Activated naive CD8-positive, alpha-beta T cell treated with anti-CD3 and anti-CD28 coated beads, Interleukin-2, amount 10 ng/mL, durations not matched to agents 7 days and 5 days (primary cell): ENCODE measurements at places on chromosomes 3 and 15. TPM values are rescaled to one million over a fixed set of nuclear protein-coding genes. Genes with fewer than 3 reads are reported as not detected.

The PRKAR2A gene
- 37.6 TPM for total RNA-seq

- DNase-seq = no peak
These were observed 40.2 kb upstream of the OSTN start for GRCh38 chr3:191158815-191159214.

DNA sequence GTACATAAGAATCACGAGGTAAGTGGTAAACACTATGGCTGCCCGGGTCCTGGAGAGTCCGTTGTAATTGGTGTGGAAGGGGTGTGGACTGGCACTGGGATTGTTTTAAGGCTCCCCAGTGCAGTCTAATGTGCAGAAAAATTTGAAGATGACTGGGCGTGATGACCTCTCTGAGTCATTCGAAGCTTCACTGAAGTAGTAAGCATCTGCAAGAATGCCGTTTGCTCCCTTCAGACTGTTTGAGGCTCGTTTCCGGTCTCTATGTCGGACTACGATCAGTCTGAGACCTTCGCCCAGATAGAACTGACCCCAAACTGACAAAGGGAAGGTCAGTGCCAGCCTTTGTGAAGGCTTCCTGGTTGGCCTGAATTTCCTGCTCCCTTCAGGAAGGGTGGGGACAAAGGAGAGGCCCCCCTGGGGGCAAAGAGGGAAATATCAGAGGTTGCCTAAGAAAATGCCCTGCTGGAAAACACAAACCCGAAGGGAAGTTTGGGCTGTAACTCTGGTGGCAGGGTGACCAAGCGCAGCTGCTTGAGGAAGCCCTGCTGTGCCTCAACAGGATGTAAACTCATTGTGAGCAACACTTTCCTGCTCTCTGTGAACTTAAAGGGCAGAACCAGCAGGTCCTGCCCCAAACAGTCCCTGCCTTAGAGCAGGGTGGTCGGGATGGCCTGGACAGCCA is 34.6 kb downstream of the BTD start:
- DNase-seq = no peak

DNA sequence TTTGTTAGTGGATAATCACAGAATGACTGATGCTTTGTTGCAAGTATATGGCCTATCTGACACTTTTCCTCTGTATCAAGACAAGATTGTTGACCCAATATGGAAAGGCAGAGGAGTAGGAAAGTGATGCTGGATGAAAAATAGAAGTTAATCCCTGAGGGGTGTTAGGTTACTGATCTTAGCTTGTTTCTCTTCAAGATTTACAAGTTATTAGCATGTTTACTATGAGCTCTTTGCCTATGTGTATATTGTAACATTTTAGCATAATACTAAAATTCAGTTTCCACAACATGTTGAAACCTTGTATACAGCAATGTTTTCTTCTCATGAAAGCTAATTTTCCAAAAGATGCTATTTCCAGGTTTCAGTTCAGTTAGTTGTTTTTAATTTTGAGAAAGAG is 120.4 kb upstream of the CCNL1 start:
- no peak for DNase-seq
